ENCODE measurements at places on chromosomes 2 and 18.

GRCh38 chr18:43081396-43081795 lies 34.1 kb downstream of the RIT2 start:
- no peak for DNase-seq

DNA sequence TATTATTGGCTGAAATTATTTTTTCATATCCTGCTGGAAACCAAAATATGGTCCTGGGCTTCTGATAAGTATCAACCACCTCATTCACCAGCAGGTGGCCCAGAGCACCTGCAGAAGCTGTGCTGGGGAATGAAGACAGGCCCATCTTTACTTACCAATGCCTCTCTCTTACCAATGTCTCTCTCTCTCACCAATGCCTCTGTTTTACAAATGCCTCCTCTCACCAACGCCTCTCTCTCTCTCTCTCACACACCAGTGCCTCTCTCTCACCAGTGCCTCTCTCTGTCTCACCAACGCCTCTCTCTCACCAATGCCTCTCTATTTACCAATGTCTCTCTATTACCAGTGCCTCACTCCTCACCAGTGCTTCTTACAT lies 2.3 kb upstream of the MAL start:
- DNase-seq, result no peak

- DNase-seq, result no peak
Observed at GRCh38 chr2:128770143-128771085, 451.7 kb upstream of the HS6ST1 start.

- DNase-seq, result no peak
Observed at GRCh38 chr18:71844814-71845213, 699.3 kb downstream of the CBLN2 start.

DNA sequence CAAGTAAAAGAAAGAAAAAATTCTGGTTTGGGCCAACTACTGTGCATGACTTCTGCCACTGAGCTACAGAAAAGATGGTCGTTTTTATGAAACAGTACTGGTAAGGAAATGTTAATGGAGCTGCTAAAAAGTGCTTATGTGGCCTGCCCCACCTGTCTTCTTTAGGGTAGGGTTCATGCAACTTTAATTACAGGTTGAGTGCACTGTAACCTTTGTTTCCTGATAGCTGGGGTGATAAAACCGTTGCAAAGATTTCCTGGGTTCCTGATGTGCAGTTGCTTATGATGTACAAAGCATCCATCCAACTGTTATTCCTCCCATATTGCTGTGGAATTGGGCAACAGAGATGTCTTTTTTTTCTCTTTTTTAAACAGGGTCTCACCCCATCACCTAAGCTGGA lies 34.3 kb upstream of the PUM2 start:
- DNase-seq, result no peak

GRCh38 chr2:45806563-45807358 lies 155.3 kb downstream of the PRKCE start:
- no peak for DNase-seq

GRCh38 chr2:142131010-142131669 lies at the start of gene LRP1B:
Gene LRP1B (minus strand): TSS chr2:142131016. CDS start chr2:142130729, 287 bp downstream.
- DNase-seq, result no peak

DNA sequence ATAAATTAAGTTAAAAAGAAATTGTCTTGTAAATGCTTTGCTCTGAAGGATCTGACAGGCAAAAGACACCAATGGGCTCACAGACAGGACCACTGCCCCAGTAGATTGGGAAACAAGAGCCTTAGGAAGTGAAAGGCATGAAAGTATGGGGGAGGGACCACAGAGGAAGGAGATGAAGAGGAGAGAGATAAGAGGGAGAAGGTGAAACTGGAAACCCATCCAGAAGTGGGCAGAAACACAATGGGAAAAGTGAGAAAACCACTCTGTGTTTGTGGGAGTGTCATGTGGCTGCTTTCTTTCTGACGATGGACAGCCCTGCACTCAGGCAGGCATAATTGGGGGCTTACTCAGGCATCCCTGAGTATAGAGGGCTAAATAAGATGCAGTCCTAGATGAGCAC lies 101.5 kb upstream of the STON1 start:
- no peak for DNase-seq

DNA sequence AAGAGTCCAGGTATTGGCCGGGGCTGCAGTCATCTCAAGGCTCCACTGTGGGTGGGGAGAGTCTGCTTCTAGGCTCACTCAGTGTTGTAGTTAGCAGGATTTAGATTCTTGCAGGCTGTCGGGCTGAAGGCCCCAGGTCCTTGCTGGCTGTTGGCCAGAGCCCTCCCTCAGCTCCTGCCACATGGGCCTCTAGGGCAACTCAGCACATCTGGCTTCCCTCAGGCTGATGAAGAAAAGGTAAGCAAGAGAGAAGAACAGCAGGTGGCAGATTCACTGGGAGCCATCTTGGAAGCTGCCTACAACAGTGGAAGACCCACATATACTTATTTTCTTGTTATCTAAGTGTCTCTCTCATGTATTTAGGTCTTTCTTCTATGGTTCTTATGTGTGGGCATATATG lies 4.3 kb downstream of the MRPS9 start:
- DNase-seq, result no peak

DNA sequence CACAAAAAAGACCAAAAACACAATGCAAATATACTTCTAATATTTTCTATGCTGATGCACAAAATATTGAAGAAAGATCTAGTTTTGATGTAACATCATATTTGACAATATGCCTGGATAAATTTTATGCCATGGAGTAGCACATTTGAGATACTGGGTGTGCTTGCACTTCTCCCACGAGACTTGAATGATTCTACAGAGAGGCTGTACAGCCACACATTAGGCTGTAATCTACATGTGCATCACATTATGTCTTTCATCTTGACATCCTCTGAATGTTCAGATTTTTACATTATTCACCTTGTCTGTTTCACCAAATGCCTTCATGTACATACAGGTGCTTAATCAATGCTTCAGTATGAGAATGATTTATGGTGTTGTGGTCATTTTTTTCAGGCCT lies 756.4 kb upstream of the CDH7 start:
- DNase-seq, result no peak

GRCh38 chr2:156908825-156909224 lies 348.7 kb upstream of the GALNT5 start:
- no peak for DNase-seq

GRCh38 chr18:59721211-59721610 lies 24.0 kb upstream of the CCBE1 start:
- DNase-seq, result no peak

DNA sequence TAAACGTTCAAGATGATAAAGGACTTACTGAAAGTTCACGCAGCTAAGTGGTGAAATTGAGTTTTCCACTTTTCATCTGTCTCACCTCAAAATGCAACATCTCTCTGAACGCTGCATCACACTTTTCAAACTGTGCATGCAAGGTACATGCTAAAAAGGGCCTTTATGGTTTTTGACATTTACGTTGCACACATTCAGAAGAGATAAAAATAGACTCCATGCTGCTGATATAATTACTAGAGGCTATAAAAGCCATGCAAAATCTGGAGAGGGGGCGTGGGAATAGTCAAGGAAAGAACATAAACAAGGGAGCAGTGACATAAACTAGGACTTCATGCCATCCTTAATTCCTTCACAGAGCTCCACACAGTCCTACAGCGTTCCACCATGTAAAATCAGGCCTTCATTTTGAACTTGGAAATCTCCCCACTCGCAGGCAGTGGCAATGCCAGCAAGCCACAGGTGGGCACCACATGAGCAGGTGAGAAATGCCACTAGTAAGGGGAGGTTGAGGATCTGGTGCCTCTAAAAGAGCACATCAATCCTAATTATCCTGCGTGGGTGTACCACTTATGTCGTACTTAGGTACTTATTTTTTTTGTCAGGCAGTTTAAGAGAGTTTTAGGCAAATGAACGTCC lies 71.4 kb downstream of the ZEB2 start:
- DNase-seq, result no peak

- no peak for DNase-seq
Observed at GRCh38 chr2:229539628-229540027, 174.7 kb downstream of the DNER start.

DNA sequence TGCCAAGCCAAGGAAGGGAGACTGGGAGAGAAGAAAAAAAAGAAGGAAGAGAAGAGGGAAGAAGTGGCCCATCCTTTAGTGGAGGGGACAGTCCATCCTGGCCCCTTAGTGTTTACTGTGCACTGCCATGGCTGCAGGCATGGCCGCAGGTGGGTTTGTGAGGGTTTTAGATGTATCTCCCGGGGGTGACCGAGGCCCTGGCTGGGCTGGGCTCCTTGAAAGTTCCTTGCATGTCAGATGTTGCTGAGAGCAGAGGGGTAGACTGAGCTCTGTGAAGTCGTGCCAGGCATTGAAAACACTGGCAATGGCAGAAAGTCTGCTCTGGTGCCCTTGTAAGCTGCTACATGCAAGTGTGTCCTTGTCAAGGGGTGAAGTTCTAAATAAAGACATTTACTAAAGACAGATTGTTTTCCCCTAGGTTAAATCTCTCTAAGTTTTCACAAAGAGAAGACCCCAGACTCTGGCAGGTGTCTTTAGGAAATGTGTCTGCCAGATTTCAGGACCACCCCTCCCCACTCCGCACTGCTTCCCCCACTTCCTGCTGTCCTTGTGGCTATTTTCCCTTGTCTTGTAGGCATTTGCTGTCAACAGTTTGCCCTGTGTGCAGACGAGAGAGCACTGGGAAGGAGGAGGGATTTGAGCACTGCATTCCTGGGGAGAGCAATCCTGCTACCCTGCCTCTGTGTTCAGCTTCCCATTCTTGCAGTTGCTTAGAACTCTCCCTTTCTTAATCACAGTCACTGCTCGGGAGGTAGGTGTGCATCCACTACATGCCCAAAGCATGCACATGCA lies 68.4 kb downstream of the ACOXL start:
- no peak for DNase-seq

GRCh38 chr2:54955358-54956110 lies 94.7 kb downstream of the RTN4 start:
- peak; percentile 24 for DNase-seq

GRCh38 chr2:48423376-48423775 lies 106.6 kb upstream of the STON1 start:
- DNase-seq, result no peak

- peak; percentile 97 for DNase-seq
Observed at GRCh38 chr2:237291138-237291792, 122.7 kb downstream of the COL6A3 start.

- DNase-seq, result peak; percentile 87
Observed at GRCh38 chr2:129877795-129878775, 101.4 kb upstream of the RAB6C start.

GRCh38 chr2:85925216-85925671 lies 36.5 kb upstream of the ST3GAL5 start:
- DNase-seq, result no peak

DNA sequence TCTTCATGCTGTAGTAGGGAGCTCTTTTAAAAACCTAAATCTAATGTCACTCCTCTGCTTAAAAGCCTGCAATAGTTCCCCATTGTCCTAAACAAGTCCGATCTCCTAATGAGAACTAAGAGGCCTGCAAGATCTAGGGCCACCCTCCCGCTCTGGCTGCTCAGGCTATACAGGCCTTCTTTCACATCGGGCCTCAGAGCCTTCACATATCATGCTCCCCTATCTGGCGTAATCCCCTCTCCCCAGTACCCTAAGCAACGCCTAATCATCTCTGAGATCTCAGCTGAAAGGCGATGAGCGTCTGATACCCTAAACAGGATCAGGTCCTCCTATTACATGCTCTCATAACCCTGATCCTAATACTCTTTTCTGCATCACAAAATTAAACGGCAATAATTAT lies 1.9 kb downstream of the MAP4K3 start:
- peak; percentile 19 for DNase-seq

DNA sequence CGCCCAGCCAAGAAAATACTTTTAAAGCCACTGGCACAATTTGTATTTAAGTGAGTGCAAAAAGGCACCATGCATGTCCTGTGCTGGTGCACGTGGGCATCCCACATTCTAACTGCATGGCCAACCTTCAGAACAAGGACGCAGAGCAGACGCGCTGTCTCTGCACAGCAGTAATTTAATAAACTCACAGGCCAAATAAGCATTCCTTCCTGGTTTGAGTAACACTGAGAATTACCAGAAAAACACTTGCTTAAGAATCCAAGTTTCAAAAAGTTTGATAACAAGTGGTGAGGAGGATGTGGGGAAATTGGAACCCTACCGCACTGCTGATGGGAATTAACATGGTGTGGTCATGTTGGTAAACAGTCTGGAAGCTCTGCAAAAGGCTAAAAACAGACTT lies 38.7 kb downstream of the RPL31 start:
- peak; percentile 38 for DNase-seq

GRCh38 chr2:222448748-222449181 lies 24.4 kb downstream of the SGPP2 start:
- DNase-seq, result peak; percentile 90

DNA sequence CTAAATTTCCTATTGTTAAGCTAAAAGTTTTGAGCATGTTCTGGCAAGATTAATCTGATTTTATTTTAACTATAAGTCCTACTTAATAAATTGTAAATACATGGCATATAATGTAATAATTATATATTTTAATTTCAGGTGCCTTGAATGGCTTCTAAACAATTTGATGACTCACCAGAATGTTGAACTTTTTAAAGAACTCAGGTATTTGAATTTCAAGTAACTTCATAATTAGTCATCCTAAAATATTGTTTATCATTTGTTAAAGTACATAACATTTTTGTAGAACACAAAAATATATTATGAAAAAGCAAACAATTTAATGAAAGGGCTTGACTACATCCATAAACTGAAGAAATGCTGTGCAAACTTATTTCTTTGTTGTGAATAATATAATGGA lies 14.5 kb downstream of the GMCL1 start:
- DNase-seq, result no peak

DNA sequence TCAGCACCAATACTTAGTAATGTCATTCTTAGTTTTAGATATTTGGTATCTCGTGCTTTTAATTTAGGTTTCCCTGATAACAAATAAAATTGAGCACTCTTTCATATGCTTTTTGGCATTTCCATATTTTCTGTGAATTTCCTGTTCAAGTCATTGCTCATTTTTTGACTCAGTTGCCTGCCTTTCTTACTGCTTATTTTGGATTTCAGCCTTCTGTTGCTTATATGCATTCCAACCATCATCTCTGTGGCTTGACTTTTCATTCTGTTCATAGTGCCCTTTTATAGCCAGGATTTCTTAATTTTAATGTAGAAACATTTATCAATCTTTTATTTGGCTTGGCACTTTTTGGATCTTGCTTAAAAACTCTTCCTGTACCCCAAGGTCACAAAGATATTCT lies 14.5 kb upstream of the KIF3C start:
- DNase-seq, result no peak

- no peak for DNase-seq
Observed at GRCh38 chr2:2044269-2045057, 286.6 kb downstream of the MYT1L start.

DNA sequence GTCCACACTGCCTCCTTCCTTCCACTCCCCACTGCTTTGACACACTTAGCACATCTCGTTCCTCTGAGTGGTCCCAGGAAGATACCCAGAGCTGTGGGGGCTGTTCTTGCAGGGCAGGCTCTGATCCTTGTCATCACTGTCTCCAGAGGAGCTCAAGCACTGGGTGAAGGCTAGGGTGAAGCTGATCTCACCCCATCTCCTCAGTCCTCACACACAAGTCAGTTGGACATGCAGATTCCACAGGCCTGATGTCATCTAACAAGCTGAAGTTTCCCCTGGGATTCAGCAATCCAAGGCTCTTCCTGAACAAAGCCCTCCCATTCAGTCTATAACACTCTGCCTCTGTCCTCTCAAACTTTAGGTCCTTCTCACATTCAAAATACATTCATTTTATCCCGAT lies 90.6 kb upstream of the RAB6C start:
- DNase-seq, result no peak
